ENCODE measurements at places on chromosomes 2 and 18.

DNA sequence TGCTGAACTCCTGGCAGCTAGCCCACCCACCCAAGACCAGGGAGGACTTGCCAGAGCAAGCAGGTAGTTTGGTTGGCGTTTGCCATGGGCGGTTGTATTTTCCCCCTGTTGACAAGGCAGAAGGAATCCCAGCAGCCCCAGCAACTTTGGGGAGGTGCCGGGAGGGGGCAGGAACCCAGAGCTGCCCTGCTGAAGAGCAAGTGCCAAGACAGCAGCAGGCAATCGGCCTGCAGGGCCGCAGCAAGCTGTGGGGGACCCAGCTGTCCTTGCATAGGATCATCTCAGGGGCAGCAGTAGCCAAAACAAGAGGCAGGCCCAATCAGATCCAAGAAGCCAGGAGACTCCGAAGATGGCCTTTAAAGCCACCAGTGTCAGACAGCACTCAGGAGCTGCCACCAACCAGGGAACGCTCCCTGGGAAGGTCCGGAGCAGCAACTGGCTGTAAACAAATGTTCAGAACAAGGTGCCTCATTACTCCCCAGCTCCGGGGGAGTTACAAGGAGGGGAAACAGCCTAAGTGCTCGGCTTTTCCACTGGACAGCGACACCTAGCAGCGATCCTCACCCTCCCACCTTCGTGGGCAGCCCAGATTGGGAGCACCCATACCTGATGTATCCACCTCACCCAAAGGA, 2.1 kb downstream of the ST8SIA5 start:
- no peak for DNase-seq

DNA sequence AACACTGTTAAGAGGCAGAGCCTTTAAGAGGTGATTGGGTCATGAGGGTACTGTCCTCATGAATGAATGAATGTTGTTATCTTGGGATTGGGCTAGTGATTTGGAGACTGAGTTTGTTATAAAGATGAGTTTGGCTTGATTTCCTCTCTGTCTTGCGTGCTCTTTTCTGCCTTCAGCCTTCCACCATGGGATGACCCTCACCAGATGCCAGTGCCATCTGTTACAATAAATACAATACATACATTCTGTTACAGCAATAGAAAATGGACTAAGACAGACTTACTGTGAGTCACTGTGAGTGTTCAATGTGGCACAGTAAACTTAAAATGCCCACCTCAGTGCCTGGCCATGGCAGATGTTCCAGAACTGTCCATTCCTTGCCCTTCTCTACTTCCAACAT, 95.0 kb upstream of the ZFP36L2 start:
- no peak for DNase-seq

GRCh38 chr2:62461707-62462106, 44.3 kb downstream of the TMEM17 start:
- no peak for DNase-seq

DNA sequence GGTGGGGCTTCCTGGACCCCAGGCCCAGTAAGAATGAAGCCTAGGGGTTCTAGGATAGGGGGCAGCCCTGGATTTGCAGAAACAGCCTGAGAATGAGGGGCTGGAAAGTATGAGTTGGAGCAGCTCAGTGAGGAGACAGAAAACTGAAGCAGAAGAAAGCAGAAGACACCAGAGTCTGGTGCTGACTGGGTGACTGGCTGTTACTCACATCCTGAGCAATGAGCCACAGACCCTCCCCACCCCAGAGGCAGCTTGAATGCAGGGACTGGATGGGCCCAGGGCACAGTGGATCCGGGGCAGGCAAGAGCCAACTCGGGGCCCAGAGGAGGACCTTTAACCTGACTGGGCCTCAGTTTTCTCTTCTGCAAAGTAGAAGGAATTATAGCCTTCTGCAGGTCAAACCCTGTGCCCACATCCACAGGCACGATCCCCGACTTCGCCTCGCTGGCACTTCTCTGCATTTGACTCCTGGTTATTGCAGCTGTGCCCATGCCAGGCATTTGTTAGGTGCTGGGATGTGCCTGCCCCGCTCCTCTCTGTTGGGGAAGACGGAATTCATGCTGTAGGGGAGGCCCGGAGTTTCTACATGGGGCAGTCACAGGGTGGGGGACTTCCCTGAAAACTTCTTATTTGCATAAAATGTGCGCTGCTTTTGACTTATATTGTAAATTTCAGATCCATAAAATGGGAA, 8.5 kb downstream of the STEAP3 start:
- no peak for DNase-seq

GRCh38 chr2:100822587-100823248, 2.8 kb downstream of the NPAS2 start:
- no peak for DNase-seq

DNA sequence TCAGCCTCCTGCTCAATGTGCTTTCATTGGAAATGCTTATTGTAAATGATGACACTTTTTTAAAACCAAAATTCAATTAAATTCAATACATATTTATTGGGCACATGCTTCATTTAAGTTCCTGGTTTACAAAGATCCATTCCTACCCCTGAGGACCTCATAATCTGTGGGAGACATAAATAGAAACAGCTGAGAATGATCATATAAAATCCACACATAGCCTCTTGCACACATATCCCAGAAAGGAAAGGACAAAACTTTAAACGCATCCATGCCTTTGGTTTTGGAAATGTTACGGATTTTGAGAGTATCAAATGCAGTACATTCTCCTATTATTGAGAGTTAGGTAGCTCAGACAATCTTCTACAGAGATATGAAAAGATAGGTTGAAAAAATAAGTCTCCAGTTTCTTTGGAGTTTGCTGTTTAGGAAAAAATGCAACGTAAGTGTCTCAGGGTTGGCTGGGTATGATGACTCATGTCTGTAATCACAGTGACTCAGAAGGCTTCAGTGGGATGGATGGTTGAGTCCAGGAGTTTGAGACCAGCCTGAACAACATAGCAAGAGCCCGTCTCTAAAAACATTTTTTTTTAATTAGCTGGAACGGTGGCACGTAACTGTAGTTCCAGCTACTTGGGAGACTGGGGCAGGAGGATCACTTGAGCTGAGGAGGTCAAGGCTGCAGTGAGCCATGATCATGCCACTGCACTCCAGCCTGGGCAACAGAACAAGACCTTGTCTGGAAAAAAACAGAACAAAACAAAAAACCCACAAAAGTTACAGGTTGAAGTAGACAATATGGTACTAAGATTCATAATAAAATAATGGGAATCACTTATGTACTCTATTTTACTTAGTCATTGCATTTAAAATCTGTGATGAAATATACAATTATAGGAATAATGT, 3.9 kb upstream of the PRELID3A start:
- DNase-seq, result no peak

DNA sequence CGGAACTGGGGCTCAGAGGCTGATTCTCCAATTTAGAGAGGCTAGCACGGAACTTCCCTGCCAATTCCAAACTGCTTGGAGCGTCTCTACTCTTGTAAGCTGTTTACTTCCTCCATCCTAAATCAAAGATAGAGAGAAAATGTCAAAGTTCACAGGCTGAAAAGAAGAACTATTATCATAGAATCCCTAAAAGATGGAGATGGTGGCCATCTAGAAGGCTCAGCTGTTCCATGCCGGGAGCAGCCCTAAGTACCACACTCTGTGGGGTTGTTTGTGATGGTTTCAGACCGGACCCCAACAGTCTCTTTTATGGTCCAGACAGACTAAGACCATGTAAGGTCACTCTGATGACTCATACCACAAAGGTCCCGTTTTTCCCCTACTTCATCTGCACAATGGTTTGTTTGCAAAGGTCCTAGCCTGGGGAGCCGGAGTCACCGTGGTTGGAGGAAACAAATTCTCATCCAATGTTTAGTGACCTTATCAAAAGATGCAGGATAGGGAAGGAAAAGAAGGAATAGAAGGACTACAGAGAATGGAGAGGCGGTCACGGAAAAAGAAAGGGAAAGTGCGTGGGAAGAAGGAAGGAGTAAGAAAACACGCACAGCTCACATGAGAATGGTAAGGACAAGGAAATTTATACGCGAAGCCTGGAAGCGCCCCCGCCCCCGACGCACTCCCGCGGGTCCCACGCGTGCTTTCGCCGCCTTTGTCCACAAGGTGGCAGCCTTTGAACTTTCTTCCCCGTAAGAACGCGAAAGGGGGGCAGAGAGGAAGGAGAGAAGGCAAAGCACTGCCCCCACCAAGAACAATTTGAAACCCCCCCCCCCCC, 453 bp upstream of the ANTXR1 start:
- DNase-seq, result peak; percentile 52

DNA sequence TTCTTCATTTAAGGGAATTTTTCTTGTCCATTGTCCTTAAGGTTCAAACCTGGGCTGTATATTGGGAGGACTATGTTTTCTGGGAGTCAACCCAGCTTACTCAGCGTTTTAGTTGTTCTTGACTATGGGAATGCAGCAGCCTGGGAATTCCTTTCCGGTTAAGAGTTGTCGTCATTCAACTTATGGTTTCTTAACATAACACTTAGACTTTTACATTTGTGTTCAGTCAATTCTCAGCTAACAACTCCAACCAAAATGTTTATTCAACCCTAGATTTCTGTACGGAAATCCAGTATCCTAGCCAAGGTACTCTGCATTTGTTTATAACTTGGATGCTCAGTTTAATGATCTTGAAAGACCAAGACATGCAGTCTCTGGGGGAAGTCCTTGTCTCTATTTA, 960.9 kb downstream of the CBLN2 start:
- no peak for DNase-seq

- DNase-seq, result no peak
Observed at GRCh38 chr2:19776941-19777514, 124.8 kb downstream of the TTC32 start.

GRCh38 chr2:168517816-168518215, 61.7 kb downstream of the CERS6 start:
- no peak for DNase-seq

DNA sequence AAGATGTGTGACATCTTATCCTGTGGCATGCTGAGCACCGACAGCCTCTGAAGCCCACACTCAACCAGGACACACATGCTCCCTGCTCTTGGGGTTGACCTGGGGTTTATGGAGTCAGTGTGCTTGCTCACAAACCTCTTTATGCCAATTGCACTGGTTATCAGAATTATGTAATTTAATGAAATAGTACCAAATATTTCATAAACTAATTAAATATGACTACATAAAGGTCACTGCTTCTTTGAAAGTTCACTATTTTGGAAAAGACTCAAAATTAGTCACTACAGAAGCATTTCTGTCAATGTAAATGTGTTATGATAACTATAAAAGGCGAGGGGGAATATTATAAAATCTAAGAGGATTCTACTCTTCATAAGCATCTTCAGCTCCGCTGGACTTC, 76.7 kb downstream of the FHOD3 start:
- DNase-seq, result no peak

- no peak for DNase-seq
Observed at GRCh38 chr2:237616734-237617586, 10.4 kb upstream of the LRRFIP1 start.

DNA sequence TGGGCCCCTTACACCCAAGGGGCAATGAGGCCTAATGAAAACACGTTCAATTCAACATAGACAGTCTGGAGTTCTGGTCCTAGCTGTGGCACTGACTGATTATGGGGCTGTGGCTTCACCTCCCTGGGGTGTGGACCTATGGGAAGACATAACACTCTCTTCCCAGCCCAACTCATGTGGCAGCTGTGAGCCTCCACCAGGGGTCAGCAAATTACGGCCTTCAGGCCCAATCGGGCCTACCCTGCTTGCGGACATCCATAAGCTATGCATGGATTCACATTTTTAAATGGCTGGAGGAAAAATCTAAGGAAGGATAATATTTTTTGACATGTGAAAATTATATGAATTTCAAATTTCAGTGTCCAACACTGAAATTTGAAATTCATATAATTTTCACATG, 101.3 kb downstream of the LOXHD1 start:
- peak; percentile 71 for DNase-seq

- DNase-seq, result no peak
Observed at GRCh38 chr2:170298115-170298514, 120.2 kb downstream of the MYO3B start.

DNA sequence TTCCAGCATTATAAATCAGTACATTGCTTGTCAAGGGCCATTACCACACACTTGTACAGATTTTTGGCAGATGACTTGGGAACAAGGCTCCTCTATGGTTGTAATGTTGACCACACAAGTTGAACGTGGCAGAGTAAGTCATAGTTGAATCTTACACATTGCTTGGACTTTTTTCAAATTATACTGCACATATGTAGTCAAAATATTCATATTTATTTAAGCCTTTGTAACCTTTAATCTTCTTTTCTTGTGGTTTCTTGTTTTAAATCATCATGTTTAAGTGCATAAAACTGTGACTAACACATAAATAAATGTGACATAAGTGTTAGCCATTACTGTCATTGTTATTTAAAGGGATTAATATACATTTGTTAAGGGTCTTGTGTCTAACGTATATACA, 52.1 kb upstream of the EPB41L5 start:
- no peak for DNase-seq

- no peak for DNase-seq
Observed at GRCh38 chr18:58515175-58515775, 113.6 kb downstream of the ALPK2 start.

GRCh38 chr2:19738707-19739106, 163.1 kb downstream of the TTC32 start:
- no peak for DNase-seq

DNA sequence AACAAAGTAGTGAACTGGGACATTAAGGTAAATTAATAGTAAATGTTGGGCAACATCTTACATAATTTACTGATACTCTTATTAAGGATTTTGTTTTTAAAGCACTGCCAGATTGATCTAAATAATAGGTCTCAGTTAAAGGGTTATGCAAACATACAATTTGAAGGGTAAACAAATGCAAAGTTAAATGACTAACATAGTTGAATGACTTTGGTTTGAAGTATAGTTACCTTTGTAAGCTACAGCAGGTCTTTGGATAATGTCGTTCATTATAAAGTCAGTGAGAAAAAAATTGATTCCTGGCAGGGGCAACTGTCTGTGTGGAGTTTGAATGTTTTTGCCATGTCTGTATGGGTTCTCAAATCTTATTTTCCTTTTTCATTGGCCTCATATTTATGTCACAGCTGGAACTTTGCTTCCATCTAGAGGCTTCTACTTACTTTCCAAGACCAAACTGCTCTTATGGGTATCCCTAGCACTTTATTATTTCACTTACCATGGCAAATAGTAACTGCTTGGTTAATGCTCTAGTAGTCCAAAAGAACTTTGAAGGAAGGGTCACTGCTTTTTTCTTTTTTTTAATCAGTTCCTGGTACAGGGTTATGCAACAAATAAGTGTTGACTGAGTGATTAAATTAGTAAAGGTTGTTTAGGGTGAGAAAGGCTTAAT, 107.8 kb downstream of the NBEAL1 start:
- no peak for DNase-seq

DNA sequence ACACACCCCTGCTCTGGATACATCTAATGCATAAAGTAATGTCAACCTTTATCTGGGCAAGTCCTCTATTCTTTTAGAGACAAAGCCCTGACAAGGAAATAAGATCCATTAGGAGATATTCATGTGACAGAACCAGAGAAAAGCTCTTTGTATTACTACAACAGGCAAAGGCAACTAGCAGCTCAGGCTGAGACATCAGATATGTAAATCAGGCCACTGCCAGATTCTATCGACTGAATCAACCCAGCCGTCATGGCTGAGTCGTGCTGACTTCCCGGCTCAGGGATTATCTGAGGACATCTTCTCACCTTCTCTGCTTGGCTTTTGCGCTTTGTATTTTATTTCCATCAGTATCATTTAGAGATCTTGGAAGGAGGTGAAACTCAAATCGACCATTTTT, 294.5 kb downstream of the PLCL1 start:
- no peak for DNase-seq
